Regular cardiac myocyte (primary cell): ENCODE measurements at places on chromosomes 16 and 17. TPM values are rescaled to one million over a fixed set of nuclear protein-coding genes. Genes with fewer than 3 reads are reported as not detected.

The TCAP gene
- total RNA-seq, result 0.19 and 0.28 TPM in 2 replicates

The WSCD1 gene
- 0.85 and 3.3 TPM in 2 replicates for total RNA-seq

The MT1G gene
- total RNA-seq, result 0.56 and 1.5 TPM in 2 replicates

The GCGR gene
- total RNA-seq, result not detected in 2 replicates

The TBC1D3I gene
- total RNA-seq, result under 0.01 TPM in 1 of 2 replicates, not detected in the other

The TAT gene
- not detected in 2 replicates for total RNA-seq

The TPSAB1 gene
- total RNA-seq, result not detected in 2 replicates

The ARL2BP gene
- total RNA-seq, result 77.8 and 78.9 TPM in 2 replicates

The ZNF287 gene
- total RNA-seq, result 4.0 and 8.2 TPM in 2 replicates

The SSTR5 gene
- total RNA-seq, result not detected in 2 replicates

The SPATA32 gene
- under 0.01 TPM in 1 of 2 replicates, not detected in the other for total RNA-seq

The FNDC8 gene
- not detected in 2 replicates for total RNA-seq

The ZNF207 gene
- total RNA-seq, result 76.7 and 86.3 TPM in 2 replicates

The MYH8 gene
- total RNA-seq, result not detected in 2 replicates

The KCNJ2 gene
- 3.9 and 7.3 TPM in 2 replicates for total RNA-seq

The COX6A2 gene
- total RNA-seq, result not detected in 2 replicates
